ENCODE measurements at places on chromosomes 5 and 9.

GRCh38 chr9:23674016-23674585, 151.9 kb downstream of the ELAVL2 start:
- DNase-seq, result no peak

- no peak for DNase-seq
Measured at GRCh38 chr5:53576674-53577073, 16.2 kb downstream of the NDUFS4 start.

DNA sequence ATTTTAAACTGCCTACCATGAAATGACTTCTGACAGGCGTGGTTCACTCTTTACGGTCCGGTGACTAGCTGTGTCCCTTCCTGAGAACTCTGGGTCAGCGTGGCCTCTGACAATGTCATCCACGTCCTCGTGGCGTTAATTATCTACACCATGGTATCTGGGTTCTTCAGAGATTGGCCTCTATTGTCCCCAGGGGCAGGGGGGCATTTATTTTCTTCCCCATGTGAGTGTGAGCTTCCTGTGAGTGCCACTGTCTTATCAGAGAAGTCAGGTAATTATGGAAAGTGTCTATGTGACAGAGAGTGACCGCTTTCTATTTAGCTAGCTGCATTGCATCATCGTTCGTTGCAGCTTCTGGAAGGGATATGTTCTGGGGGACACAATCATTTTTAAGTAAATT, 77.2 kb downstream of the FBXL7 start:
- DNase-seq, result no peak

GRCh38 chr9:36169708-36170107, 520 bp downstream of the CCIN start:
- no peak for DNase-seq

DNA sequence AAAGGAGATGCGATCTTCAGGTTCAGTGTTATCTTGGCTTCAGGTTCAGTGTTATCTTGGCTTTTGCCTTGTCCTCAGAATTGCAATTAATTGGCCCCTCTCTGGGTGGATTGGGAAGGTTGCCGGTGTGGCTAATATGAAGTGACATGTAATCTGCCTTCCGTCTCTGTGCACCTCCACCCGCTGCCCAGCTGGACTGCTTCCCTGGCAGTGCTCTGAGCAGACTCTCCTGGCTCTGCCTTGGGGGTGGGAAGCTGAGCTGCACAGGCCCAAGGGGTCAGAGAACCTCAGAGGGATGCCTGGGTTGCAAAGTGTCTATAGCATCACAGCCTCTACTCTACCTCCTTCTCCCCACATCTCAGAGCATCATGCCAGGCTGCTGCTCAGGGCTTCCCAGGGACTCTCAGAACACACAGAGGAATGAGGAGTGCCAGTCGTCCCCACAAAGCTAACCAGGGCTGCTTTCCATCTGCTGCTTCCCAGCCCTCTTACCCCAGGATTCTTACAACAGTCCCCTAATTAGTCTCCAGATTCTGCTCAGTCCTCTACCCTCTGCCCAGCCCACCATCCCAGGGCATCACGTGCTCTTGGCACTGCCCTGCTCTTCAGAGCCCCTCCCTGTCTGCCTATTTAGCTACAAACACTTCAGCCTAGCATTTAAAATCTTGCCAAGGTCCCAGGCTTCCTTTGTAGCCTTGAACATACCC, 54.4 kb upstream of the AFAP1L1 start:
- no peak for DNase-seq

DNA sequence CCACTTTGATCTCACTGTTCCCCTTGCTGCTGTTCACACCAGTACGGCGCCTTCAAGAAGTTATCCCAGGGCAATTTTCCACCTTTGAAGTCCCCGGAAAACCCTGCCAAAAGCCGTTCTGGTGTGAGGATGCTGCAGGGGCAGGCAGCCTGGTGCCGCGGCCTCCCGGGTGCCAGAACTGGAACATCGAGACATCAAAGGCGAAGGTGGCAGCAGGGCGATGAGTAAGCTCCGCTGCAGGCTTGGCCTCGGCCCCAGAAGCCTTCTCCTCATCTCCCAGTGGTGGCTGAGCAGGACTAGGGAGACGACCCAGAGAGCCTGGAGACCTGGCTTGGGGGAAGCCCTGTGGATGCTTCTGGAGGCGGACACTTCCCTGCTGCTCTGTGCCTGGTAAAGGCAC, 115.3 kb upstream of the MSX2 start:
- DNase-seq, result no peak

DNA sequence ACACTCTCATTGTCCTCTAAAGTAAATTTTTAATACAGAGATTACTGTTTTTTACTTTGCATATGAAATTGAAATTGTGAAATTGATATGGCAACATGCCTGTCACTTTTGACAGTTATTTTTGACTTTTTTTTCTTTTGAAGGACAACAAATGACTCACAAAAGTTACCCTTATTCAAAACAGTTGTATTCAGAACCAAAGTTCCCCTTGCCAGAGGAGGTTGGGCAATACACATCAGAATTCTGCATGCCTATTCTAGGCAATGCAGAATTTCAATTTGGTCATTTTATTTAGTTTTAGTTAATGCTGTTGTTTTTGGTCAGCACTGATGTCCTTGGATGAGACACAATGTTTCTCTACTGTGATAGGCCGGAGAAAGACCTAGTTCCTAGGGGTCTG, 299.1 kb upstream of the PRR16 start:
- DNase-seq, result no peak

DNA sequence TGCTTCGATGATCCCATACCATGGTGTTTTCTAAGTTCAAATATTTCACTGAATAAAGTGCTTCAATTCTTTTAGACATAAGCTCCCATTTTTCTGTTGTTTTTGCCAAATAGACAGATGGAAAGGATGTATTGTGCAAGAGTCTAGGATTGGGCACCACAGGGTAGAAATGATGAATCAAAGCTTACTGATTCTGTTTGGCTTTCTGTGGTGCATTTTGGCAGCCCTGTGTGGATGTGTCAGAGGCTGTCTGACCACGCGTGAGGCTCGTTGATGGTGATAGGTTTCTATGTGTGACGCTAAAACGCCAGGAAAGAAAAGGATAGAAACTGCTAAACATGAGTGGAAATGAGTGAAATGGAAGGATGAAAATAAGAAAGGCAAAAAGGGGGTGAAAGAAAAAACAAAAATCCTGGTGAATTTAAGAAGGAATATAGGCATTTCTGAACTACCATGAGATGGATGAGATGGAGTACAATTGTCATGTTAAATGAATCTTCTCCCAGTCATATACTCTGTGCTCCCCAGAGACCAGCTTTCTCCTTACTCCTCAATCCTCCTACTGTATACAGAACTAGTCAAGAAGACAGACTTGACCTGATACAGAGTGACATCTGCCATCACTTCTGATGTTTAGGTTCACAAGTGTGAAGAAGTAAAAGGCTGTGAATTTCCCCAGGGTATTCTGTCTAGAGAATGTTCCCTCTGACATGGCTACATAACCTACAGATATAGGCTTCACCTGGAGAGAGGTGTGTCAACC, 54.4 kb downstream of the ANKH start:
- peak; percentile 96 for DNase-seq

DNA sequence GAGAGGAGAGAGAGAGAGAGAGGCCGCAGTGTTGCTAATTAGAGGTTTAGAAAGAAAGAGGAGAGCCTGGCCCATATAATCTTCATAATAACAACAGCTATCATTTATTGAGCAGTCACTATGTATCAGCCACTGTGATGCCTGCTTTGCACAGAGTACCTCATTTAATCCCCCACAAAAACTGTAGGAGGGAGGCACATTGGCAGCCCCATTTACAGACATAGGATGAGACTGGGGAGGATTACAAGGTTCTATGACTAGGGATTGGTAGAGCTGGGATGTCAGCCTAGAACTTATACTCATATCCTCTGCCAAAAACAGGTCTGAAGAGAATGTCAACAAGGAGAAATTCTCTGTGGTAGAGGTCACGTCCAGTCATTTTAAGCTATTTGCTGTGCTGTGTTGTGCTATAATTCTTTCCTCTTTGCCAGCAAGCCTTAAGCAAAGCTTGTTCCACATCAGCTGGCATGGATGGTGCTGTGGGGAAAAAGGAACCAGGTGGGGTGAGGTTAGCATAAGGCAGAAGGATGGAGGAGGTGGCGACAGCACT, 6.7 kb upstream of the GCNT4 start:
- no peak for DNase-seq

GRCh38 chr5:151106043-151106442, 25.2 kb upstream of the TNIP1 start:
- DNase-seq, result peak; percentile 41

- DNase-seq, result peak; percentile 97
Measured at GRCh38 chr9:127187231-127187956, 65.0 kb upstream of the ANGPTL2 start.

- no peak for DNase-seq
Measured at GRCh38 chr5:14771189-14771588, 100.4 kb downstream of the ANKH start.

GRCh38 chr9:99037769-99038483, 67.0 kb upstream of the TGFBR1 start:
- DNase-seq, result no peak

GRCh38 chr5:6845856-6846255, 132.6 kb downstream of the TENT4A start:
- no peak for DNase-seq

Data from LHCN-M2 (cell line).